ENCODE measurements at places on chromosomes 1 and 21.

DNA sequence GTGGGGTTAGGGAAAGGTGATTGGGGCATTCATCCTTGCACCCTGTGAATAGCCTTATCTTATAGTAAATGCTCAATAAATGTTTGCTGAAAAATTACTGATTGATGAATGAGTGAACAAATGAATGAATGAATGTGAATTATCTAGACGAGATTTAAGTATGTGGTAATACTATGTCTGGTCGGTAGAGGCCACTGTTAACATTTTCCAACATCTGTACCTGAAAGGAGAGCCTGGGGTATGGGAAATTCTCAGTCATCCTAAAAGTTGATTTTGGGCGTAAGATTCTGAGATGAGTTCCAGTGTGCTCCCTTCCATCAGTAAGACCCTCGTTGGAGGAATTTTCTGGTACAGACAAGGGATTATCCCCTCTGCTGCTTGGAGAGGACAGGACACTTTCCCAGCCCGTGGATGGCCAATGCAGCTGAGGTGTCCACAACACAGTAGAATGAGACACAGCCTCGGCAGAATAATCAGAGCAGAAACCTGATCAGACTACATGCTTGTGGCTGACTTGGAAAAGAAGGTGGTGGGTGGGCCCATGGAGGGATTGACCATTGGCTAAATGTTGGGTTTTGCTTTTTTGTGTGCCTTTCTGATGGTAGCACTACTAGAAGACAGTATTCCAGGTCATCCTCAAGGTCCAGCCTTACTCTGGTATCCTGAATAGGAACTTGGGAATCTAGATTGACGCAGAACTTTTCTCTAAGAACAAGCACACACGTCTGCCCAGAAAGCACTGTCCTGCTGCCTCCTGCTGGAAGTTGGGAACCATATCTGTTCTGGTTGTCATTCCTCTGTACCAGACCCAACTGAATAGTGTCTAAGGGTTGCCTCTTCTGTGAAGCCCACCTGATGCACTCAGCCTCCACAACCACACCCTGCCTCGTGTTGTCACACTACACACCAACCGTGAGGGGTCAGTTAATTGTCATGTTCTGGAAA lies 262.0 kb downstream of the TNR start:
- no peak for DNase-seq

GRCh38 chr1:150905301-150905700 lies 18.4 kb downstream of the CTXND2 start:
- no peak for DNase-seq

DNA sequence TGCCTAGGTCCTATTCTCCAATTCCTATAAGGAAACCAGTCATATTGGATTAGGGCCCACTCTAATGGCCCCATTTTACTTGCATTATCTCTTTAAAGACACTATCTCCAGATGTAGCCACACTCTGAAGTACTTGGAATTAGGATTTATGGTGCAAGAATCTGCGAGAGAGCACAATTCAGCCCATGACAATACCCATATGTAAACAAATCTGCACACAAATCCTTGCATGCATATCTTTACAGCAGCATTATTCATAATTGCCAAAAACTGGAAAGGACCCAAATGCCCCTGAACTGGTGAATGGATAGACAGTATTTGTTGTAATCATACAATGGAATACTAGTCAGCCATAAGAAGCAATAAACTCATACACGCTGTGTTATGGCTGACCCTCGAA lies 229.8 kb upstream of the ADAMTS5 start:
- DNase-seq = no peak

GRCh38 chr1:74822851-74823401 lies 90.0 kb downstream of the TYW3 start:
- no peak for DNase-seq

DNA sequence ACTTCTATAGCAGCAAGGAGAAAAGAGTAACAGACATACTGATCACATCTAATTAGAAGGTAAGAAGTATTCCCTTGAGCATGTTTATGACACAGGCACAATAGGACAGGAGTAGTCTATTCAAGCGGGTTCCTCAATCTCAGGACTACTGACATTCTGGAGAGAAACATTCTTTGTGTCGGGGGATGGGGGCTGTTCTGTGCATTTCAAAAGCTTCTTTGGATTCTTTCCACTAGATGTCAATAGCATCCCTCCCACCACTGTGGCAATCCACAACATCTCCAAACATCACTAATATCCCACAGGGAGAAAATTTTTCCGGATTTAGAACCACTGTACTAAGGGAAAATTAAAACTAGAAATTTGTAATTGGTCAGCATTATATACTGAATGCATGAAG lies 56.9 kb downstream of the ADAMTS5 start:
- DNase-seq = peak; percentile 27

DNA sequence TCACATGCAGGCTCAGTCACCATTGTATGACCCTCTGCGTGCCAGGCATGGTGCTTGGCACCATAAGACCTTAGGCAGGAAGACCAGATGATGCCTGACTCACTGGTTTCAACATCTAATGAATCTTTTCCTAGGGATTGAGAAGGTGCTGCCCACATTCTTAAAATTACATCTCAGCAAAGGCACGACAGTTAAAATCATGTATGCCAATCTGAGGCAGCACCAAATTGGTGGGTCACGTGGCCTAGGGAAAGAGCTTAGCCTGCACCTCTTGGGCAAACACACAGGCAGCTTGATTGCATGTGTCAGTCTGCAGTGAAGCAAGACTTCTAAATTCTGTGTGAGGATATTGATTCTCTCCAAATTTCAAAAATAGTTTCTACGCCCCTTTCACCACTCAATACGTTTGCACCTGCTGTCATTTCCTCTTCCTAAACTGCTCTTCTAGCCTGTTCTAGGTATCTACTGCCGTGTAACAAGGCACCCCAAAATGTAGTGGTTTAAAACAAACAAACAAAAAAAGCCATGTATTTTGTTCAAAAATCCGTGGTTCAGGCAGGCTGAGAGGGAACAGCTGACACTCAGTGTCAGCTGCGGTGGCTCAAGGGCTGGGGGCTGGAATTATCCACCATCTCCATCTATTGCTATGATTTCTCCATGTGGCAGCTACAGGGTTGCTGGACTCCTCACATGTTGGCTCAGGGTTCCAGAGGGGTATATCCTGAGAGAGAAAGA lies 160.2 kb upstream of the FGGY start:
- DNase-seq = peak; percentile 65

GRCh38 chr1:169271098-169271497 lies 96.5 kb downstream of the NME7 start:
- DNase-seq = no peak

GRCh38 chr1:1225238-1225845 lies 6.5 kb downstream of the SDF4 start:
- no peak for DNase-seq

GRCh38 chr1:216178281-216178680 lies 245.0 kb downstream of the USH2A start:
- DNase-seq = no peak

DNA sequence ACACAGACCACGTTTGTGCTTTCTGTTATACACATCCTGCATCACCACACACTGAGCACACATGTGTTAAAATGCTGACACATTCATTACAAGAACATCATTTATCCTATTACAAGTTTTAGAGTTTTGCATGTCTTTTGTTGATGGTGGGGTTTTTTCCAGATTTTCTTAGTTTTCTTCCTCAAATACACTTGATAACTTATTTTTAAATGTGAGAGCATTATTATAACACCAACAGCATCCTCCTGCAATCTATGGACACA lies 67.3 kb downstream of the TGFBR3 start:
- DNase-seq = no peak

- DNase-seq = no peak
Observed at GRCh38 chr1:88399690-88400089, 284.4 kb upstream of the PKN2 start.

GRCh38 chr1:174301295-174302077 lies 142.2 kb downstream of the RABGAP1L start:
- DNase-seq = no peak

GRCh38 chr21:28771790-28772501 lies 220.7 kb downstream of the LTN1 start:
- peak; percentile 90 for DNase-seq

DNA sequence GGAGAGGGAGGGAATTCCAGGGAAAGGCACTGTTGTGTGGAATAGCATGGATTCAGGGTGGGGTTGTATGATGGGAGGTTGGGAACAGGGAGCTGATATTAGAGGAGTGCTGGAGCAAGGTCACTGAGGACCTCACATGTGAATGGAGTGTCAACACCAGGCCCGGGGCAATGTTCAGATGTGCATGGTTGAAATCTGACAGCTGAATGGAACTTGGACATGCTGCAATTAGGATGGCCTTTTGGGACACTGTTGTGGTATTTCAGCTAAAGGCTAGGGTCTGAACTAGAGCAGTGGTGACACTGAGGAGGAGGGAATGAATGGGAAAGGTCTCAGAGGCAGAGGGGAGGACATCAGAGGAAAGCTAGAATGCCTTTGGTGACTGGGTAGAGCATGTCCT lies 25.0 kb downstream of the ZSCAN20 start:
- DNase-seq = no peak

- peak; percentile 15 for DNase-seq
Observed at GRCh38 chr1:245475126-245475525, 320.3 kb downstream of the KIF26B start.

DNA sequence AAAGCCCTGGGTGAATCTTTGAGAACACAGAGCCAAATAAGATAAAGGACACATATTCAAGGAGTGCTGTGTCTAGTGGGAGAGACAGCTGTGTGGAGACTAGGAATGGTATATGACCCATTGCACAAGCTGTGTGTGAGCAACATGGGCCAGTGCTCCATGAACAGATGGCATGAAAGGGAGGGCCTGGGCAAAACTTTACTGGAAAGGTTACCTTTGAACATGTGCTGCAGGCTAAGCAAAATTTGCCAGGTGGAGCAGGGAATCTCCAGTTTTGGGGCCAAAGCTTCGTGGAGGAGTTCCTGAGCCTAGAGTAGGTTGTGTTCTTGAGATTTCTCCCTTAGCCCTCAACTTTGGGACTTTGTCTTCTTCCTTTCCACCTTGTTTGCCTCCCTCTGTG lies 446.1 kb upstream of the PROX1 start:
- no peak for DNase-seq

DNA sequence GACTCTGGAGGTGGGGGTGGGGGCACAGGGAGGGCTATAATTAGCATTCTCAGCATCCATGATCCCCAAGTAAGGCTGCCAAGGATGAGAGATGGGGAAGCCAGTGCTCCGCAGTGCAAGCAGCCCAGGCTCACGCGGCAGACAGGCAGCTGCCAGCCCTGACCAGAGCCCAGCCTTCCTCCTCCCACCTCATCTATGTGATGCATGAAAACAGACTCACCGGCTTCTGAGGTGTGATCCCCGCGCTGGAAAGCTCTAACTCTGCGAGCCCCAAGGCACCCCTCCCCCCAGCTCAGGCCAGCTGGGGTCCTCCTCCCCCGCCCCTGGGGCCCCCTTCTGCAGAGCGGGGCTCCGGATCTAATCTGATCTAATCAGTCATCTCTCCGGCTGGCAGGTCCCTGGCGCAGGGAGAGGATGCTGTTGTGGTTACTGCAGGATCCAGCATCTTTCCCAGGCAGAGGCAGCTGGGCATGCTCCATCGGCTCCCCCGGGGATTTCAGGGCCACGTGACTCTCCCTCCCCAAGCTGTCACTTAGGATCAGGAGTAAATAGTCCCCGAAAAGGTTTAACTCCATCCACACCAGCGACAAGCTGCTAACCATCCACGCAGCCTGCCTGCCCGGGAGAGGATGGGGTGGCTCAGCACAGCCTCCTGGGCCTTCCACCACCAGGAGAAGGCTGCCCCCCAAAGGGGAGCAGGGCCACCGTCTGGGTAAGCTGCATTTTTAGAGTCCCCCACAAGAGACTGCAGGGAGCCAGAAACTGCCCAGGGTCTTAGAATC lies at the start of gene PLEKHA6:
TSS of gene PLEKHA6 (minus strand) at position 456 of the 782 bp plus-strand sequence. CDS start 86,202 bp downstream, outside the sequence.
- DNase-seq = peak; percentile 24

DNA sequence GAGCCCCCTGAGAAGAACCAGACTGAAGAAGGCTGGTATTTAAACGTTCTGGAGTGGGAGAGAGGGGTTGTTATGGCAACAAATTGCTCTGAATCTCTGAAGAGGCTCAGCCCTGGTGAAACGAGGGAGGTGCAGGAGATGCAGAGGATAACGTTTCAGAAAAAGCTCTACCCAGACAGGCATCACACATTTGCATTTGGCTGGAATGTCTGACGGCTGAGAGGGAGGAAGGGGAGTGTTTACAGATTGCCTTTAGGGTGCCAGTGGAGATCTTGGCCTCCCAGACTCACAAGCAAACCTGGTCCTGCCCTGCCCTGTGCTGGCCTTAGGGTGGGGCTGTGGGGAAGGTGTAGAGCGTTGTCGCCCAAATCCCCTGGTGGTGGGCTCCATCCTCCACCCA lies 169.0 kb upstream of the AJAP1 start:
- DNase-seq = no peak

GRCh38 chr1:87714278-87714677 lies 385.6 kb downstream of the LMO4 start:
- no peak for DNase-seq

GRCh38 chr1:20903437-20903836 lies 116.3 kb upstream of the HP1BP3 start:
- DNase-seq = no peak

DNA sequence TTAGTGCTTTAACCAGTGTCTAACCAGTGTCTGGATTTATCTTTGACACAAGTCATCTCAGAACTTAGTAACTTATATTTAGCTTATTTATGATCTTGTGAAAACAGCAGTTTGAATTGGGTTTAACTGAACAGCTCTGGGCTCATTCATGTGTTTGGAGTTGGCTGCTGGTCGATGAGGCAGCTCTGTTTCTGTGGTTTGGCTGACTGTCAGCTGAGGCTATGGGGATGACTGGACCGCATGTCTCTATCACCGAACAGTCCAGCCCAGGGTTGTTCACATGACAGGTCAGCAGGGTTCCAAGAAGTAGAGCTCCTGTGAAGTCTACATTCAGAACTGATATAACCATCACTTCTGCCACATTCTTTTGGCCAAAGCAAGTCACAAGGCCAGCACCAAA lies 29.1 kb upstream of the C21orf91 start:
- DNase-seq = peak; percentile 95

GRCh38 chr1:201054091-201054543 lies 30.6 kb upstream of the KIF21B start:
- no peak for DNase-seq

- DNase-seq = no peak
Observed at GRCh38 chr21:35281956-35282355, 232.9 kb upstream of the RUNX1 start.

GRCh38 chr1:42943166-42943565 lies 15.5 kb downstream of the SLC2A1 start:
- no peak for DNase-seq

DNA sequence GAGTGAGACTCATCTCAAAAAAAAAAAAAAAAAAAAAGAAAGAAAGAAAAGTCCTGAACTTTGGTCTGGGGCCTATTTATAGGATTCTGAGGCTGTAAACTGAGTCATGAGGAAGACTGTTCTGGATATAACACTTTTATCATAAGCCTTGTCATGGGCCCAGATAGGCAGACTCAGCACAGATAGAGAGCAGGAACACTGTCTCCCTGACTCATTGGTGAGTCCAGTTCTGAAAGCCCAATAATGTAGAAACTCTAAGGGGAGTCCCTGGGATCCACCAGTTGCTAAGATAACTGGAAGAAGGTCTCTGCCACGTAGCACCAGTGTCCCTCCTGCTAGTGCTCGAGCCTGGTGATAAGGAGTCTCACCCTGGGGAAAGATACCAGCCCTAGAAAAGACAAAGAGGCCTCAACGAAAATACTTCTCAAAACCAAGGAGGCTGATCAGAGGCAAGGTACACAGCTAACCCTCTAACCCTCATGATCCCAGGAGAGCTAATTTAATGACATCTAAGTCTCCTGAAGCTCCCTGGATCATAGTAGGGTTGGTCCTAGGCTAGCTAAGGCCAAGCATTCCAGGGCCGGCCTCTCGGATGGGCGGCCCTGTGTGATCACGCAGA lies 43.5 kb downstream of the LPAR3 start:
- DNase-seq = no peak

Measured in foreskin fibroblast (primary cell).